ENCODE measurements at places on chromosomes 7 and 10.

DNA sequence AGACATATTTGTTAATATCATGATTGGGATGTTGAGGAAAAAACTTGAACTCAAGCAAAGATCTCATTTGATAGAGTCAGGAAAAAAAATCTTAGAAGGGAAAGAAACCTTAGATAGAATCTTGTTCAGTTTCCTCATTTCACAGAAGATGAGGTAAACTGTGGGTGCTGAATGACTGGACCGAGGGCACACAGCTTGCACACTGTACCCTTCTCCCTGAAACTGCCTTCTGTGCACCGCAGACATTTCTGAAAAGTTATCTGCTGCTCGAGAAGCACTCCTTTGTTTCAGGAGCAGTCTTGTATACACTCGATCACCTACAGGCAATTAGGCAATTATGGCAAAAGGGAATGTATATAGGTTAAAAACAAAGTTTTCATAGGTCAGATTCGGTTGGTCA, 167.4 kb downstream of the SKAP2 start:
- no peak for DNase-seq
- no peak overlapping the region for H3K4me3 ChIP-seq
- H3K4me1 ChIP-seq = no peaks in the 10 kb centered on the region
- H3K27me3 ChIP-seq = no peaks in the 10 kb centered on the region

- peak; percentile 68 for DNase-seq
- peaks cover 9% of the 10 kb centered on the region for H3K27me3 ChIP-seq
- no peak overlapping the region for H3K27ac ChIP-seq
- no peak overlapping the region for H3K4me3 ChIP-seq
- no peaks in the 10 kb centered on the region for H3K36me3 ChIP-seq
- H3K4me1 ChIP-seq = no peaks in the 10 kb centered on the region
Measured at GRCh38 chr10:28393956-28394568, 91.2 kb upstream of the MPP7 start.

DNA sequence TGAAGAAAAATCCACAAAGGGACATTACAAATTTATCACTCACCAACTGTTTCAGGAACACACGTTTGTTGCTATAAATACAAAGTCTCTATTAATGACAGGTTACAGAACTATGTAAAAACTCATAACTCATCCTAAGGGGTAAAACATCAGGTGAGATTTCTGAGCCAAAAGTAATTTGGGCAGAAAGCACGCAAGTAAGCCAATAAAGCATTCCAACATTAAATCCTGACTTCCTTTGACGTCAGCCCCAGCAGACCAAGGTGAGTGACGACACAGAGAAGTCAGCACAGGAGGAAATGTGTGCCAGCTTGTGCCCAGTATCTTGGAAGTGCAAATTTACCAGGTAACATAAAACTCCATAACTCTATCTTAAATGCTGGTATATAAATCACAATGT, 45.7 kb downstream of the IMMP2L start:
- H3K36me3 ChIP-seq = no peaks in the 10 kb centered on the region
- H3K4me1 ChIP-seq = no peaks in the 10 kb centered on the region
- H3K4me3 ChIP-seq = no peak overlapping the region
- no peaks in the 10 kb centered on the region for H3K27me3 ChIP-seq

GRCh38 chr7:2494191-2495130, 18.3 kb upstream of the GRIFIN start:
- no peaks in the 10 kb centered on the region for H3K36me3 ChIP-seq
- H3K27me3 ChIP-seq = no peaks in the 10 kb centered on the region
- 0 out of 2 replicates have a peak, but pooled peaks cover 6% of the 10 kb centered on the region for H3K4me1 ChIP-seq

GRCh38 chr7:45574416-45574668, 174 bp downstream of the ADCY1 start:
- no peak for DNase-seq
- H3K27ac ChIP-seq = no peak overlapping the region
- H3K36me3 ChIP-seq = no peaks in the 10 kb centered on the region
- no peaks in the 10 kb centered on the region for H3K4me1 ChIP-seq

GRCh38 chr10:22931948-22932347, 4.1 kb downstream of the ARMC3 start:
- H3K4me3 ChIP-seq = no peak overlapping the region
- H3K27ac ChIP-seq = no peak overlapping the region
- H3K27me3 ChIP-seq = peaks cover 12% of the 10 kb centered on the region

- DNase-seq = peak; percentile 8
- H3K36me3 ChIP-seq = no peaks in the 10 kb centered on the region
- H3K27me3 ChIP-seq = no peaks in the 10 kb centered on the region
- H3K4me3 ChIP-seq = no peak overlapping the region
- H3K27ac ChIP-seq = no peak overlapping the region
- peaks cover 14% of the 10 kb centered on the region for H3K4me1 ChIP-seq
Measured at GRCh38 chr10:91049988-91050360, 129.1 kb upstream of the ANKRD1 start.

DNA sequence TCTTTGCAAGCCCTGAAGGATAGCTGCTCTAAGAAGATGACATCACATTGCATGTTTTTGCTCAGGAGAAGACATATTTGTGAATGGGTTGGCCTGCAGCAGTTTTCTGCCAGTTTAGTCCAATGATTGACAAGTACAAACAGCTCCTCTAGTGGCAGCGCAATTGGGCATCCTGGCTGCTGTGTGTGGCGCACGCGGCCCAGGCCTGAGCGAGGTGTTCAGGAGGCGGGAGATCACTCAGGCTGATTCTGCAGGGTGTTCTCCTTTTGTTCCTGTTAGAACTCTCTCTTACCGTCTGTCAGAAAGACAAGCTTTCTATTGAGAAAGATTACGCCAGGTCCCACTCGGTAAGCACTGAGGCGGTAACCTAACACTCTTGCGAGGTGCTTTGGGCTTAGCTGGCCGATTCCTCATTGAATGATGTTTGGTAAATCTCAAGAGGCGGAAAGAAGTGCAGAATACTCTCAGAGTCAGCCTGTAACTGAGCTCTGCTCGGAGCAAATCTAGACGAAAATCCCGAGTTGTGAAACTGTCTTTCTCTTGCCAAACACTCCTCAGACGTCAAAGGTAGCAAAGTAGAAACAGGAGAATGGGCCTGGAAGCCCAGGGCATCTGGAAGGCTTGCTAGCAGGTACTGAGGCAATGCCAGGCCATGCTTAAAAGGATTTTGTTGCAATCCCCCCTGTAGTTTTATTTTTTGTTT, 219.2 kb upstream of the BMPER start:
- no peak for DNase-seq
- no peak overlapping the region for H3K4me3 ChIP-seq
- H3K27ac ChIP-seq = no peak overlapping the region
- no peaks in the 10 kb centered on the region for H3K36me3 ChIP-seq

GRCh38 chr10:22646388-22646853, 68.0 kb downstream of the PIP4K2A start:
- H3K27me3 ChIP-seq = no peaks in the 10 kb centered on the region
- no peak overlapping the region for H3K4me3 ChIP-seq
- H3K27ac ChIP-seq = no peak overlapping the region
- DNase-seq = no peak
- H3K4me1 ChIP-seq = peaks cover 17% of the 10 kb centered on the region
- no peaks in the 10 kb centered on the region for H3K36me3 ChIP-seq

DNA sequence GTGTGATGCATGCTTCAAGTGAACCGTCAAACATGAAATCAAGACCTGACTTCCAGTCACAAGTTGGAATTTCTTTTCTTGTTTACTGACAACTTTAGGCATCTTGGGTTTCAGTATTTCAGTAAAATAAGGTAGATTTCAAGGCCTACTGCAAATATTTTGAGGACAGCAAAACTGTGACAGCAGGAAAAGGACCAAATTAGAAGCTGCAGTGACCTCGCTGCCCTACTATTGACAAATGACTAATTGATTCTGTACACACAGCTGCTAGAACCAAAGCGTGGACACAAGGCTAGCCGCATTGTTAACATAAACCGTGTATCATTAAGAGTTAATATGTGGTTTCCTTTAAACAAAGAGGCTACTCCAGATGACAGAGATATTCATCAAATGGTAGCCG, 105.7 kb upstream of the SEC61G start:
- H3K27ac ChIP-seq = no peak overlapping the region
- no peak overlapping the region for H3K4me3 ChIP-seq
- no peak for DNase-seq

GRCh38 chr10:11594589-11595394, 16.7 kb downstream of the USP6NL start:
- no peaks in the 10 kb centered on the region for H3K36me3 ChIP-seq
- H3K4me3 ChIP-seq = no peak overlapping the region
- no peak overlapping the region for H3K27ac ChIP-seq
- peaks cover 6% of the 10 kb centered on the region for H3K4me1 ChIP-seq
- DNase-seq = no peak
- no peaks in the 10 kb centered on the region for H3K27me3 ChIP-seq

DNA sequence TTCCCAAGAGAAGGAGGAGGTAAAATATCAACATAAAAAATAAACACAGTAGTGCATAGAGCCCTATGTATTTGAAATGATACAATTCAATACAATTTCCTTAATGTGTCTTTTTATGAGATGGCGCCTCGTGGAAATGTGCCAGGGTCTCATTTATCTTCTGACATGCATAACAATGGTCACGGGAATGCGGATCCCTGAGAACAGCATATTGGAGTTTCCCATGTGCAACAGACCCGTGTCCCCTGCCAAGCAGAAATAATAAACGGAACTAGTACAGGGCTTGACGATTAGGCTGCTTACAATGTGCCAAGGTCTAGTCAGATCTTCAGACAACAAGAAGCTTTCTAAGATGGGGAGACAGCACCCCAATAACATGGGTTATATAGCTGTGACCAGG, 217.9 kb downstream of the ARHGAP21 start:
- no peaks in the 10 kb centered on the region for H3K4me1 ChIP-seq
- H3K4me3 ChIP-seq = no peak overlapping the region
- H3K36me3 ChIP-seq = no peaks in the 10 kb centered on the region
- H3K27ac ChIP-seq = no peak overlapping the region

DNA sequence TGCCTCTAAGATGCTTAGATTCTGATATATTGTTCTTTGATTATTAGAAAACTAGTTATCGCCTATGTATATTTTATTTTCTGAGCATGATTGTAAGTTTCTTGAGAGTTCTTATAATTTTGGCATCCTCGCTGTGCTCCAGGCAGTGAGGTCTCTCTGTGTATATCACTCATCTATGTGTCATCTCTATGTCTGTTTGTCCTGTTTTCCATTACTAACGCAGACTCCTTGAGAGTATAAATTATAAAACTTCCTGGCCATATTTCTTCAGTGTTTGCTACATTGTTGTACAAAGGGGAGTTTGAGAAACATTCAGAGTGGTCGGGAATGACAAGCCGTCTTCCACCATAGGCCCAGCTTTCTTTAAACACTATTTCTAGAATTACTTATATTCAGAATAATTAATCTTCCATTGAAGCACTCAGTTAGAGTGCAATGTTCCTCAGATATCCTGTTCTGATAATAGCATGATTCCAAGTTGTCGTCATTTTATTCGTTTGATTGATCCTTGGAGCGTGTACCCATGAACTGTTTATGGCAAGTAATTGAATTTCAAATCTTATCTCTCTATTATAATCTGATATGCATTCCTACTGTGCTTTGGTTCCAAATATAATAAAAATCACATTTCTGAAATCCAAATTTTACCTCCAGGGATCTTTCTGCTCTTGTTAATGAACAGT, 206.6 kb downstream of the BAMBI start:
- no peak overlapping the region for H3K4me3 ChIP-seq
- no peaks in the 10 kb centered on the region for H3K36me3 ChIP-seq
- no peaks in the 10 kb centered on the region for H3K27me3 ChIP-seq
- no peaks in the 10 kb centered on the region for H3K4me1 ChIP-seq

- no peaks in the 10 kb centered on the region for H3K27me3 ChIP-seq
- peaks cover 3% of the 10 kb centered on the region for H3K4me1 ChIP-seq
- no peak overlapping the region for H3K27ac ChIP-seq
- no peak overlapping the region for H3K4me3 ChIP-seq
- H3K36me3 ChIP-seq = no peaks in the 10 kb centered on the region
Measured at GRCh38 chr10:88012641-88013040, 149.2 kb downstream of the PTEN start.

- no peak overlapping the region for H3K27ac ChIP-seq
- H3K36me3 ChIP-seq = peaks cover 3% of the 10 kb centered on the region
- no peak for DNase-seq
- no peaks in the 10 kb centered on the region for H3K27me3 ChIP-seq
Measured at GRCh38 chr10:131955591-131956340, 26.0 kb downstream of the BNIP3 start.

DNA sequence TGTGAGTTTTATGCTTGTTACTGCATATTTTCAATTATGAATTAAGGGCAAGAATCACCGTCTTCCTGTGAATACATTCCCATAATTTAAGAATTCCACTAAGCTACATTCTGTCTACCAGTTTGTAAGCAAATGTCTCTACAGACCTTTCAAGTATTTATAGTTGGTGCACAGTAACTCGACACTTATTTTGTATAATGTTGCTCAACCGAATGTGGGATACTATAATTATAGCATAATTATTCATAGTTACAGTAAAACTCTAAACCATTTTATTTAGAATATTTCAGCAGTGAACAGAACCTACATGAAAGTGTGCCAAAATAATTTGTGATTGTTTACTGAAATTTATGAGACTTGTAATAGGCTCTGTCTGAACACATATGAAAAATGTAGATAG, 17.3 kb upstream of the CUBN start:
- no peaks in the 10 kb centered on the region for H3K36me3 ChIP-seq
- no peaks in the 10 kb centered on the region for H3K4me1 ChIP-seq
- no peaks in the 10 kb centered on the region for H3K27me3 ChIP-seq
- no peak overlapping the region for H3K27ac ChIP-seq
- no peak overlapping the region for H3K4me3 ChIP-seq

GRCh38 chr10:10917031-10917430, 100.6 kb upstream of the CELF2 start:
- no peaks in the 10 kb centered on the region for H3K36me3 ChIP-seq
- H3K27me3 ChIP-seq = no peaks in the 10 kb centered on the region
- no peak overlapping the region for H3K4me3 ChIP-seq
- H3K27ac ChIP-seq = no peak overlapping the region

GRCh38 chr10:124677749-124678556, 66.2 kb downstream of the FAM53B start:
- peak; percentile 66 for DNase-seq
- no peak overlapping the region for H3K4me3 ChIP-seq
- H3K27me3 ChIP-seq = no peaks in the 10 kb centered on the region
- peak overlapping the region; percentile 19 for H3K27ac ChIP-seq

- no peaks in the 10 kb centered on the region for H3K27me3 ChIP-seq
- H3K4me3 ChIP-seq = no peak overlapping the region
- H3K27ac ChIP-seq = no peak overlapping the region
- H3K36me3 ChIP-seq = no peaks in the 10 kb centered on the region
- DNase-seq = no peak
Measured at GRCh38 chr7:20200971-20201370, 16.2 kb downstream of the MACC1 start.

GRCh38 chr7:155624412-155624811, 20.0 kb upstream of the RBM33 start:
- no peak overlapping the region for H3K27ac ChIP-seq
- no peaks in the 10 kb centered on the region for H3K4me1 ChIP-seq
- DNase-seq = no peak

DNA sequence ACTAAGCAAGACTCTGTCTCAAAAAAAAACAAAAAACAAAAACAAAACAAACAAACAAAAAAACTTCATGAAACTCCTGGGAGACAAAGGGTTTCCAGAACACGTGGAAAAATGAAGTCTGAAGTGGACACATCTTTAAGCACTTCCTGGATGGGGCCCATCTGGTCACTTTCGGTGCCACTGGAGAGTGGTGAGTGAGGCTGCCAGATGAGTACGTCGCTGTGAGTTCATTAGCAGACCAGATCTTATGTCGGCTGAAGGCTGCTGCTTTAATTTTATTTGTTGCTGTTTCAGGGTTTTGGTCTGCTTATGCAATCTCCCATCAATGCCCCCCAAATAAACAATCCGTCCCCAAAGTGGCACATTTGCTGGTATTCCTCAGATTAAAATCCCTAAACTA, 64.4 kb downstream of the NPTX2 start:
- no peak overlapping the region for H3K4me3 ChIP-seq
- H3K4me1 ChIP-seq = no peaks in the 10 kb centered on the region
- no peaks in the 10 kb centered on the region for H3K36me3 ChIP-seq

Measured in GM23248 (cell line).